ENCODE measurements at places on chromosomes 16 and 17. TPM values are rescaled to one million over a fixed set of nuclear protein-coding genes. Genes with fewer than 3 reads are reported as not detected.

Gene CD2BP2
- 21.7 TPM for total RNA-seq

Gene SCO1
- 22.0 TPM for total RNA-seq

Gene CWC25
- 9.2 TPM for total RNA-seq

Gene CIAPIN1
- total RNA-seq: 41.5 TPM

Gene CCL11
- not detected for total RNA-seq

Gene EVI2A
- 6.5 TPM for total RNA-seq

Gene CCL3
- total RNA-seq: not detected

Gene ANKRD40CL
- total RNA-seq: not detected

Gene KRTAP2-2
- total RNA-seq: not detected

Gene CES5A
- total RNA-seq: not detected

Gene CSF3
- total RNA-seq: 10.2 TPM

Gene PRPF8
- 131 TPM for total RNA-seq

Gene SHCBP1
- 16.2 TPM for total RNA-seq

Gene RMI2
- total RNA-seq: 7.3 TPM

Gene HCRT
- total RNA-seq: not detected

Gene ZNF385C
- total RNA-seq: not detected

Gene TBC1D3B
- total RNA-seq: 0.37 TPM

Gene TMEM238L
- total RNA-seq: not detected

Gene TERF2IP
- 23.1 TPM for total RNA-seq

Gene CENPX
- total RNA-seq: 46.9 TPM

Gene KRT40
- total RNA-seq: not detected

Gene UBE2O
- 27.4 TPM for total RNA-seq
